Mesenchymal stem cell (in vitro differentiated cells and primary cell): ENCODE measurements at places on chromosomes 6 and 20.

- DNase-seq = no peak
These were observed 76.8 kb downstream of the THEMIS start for GRCh38 chr6:127824061-127824460.

GRCh38 chr20:1566701-1567100, 9.2 kb upstream of the SIRPD start:
- no peak for DNase-seq

DNA sequence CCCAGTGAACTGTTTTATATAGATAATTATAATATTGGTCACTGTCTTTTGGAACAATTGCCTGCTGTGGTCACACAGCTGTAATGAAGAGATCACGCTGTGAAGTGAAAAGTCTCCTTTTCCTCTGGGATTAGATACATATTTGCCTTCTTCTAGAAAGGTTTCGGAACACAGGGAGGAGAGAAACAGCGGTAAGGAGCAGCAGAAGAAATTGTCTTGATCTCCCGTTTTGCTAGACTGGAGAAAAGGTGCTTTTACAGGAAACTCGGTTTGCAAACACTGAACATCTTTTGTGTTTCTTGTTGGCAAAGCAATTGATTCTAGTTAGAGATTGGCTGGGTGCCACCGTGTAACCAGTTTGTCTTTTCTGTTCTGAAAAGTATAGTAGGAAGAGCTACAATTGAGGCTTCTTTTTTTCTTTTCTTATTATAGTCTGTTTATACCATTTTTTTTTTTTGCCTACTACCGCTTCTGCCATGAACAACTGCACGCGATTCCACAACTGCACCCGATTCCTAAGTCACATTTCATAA, 404.1 kb upstream of the ID4 start:
- DNase-seq = no peak

- no peak for DNase-seq
These were observed 116.3 kb downstream of the GMPR start for GRCh38 chr6:16354692-16355091.

DNA sequence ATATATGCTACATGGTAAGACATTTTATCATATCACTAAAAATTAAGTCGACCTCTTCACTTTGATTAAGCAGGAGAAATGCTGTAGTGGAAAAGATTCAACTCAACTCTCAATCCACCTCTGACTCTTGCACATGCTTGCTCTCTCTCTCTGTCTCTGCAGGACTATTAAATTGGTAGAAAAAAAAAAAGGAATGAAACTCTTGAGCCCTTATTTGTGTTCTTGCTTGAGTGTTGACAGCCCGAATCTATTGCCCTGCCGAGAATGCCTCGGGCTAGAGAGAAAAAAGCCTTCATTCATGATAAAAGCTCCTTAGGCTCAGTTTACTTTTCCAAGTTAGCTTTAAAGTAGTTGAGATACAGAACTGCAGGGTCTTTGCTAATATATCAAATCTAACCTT, 722.2 kb downstream of the PRKN start:
- DNase-seq = no peak

DNA sequence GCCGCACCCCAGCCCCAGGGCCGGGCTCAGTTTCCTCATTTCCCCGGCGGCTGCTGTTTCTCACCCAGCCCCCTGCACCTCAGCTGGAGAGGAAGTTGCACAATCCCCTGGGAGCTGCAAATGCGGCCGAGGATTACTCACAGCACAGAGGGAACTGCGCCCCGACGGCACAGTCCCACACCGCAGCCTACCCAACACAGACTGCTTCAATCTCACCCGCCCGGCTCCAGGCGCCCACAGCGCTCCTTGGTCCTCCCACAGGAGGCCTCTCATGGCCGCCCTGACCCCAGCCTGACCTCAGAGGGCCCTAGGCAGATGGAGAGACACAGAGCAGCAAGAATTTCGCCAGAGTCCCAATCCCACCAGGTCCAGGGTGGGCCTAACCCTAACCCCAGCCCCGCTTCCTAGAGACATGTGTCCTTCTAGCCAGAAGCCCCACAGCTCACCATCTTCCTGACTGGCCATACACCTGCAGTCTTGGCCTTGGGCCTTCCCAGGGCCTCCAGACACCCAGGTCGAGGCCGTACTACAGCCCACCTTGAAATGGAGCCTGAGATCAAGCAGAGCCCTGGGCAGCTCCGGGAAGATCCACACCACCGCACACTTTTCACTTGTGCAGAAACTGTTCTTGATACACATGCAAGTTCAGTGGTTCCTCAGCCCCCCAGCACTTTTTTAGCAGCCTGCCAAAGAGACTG, 11.7 kb downstream of the TFEB start:
- peak; percentile 94 for DNase-seq

- no peak for DNase-seq
These were observed 76.5 kb upstream of the TOP1 start for GRCh38 chr20:40952136-40952535.

GRCh38 chr6:155936551-155936950, 480.9 kb upstream of the NOX3 start:
- no peak for DNase-seq

DNA sequence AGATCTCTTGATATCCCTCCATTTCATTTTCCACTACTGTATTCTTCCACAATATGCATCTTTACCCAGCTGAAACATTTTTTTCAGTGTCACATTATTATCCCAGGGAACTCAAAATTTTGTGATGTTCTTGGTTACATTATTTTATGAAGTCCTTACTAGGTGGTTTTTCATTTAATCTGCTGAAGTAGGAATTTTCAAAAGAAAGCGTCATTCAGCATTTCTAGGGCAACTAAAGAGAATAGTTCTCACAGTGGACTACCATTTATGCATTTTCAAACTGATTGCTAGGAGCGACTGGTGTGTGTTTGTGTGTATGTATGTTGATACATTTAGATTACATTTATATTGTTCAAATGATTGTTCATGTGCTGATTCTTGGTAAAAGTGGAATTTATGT, 2.4 kb upstream of the TMEM30A start:
- DNase-seq = no peak

GRCh38 chr6:115843945-115844344, 216.7 kb downstream of the FRK start:
- DNase-seq = no peak

DNA sequence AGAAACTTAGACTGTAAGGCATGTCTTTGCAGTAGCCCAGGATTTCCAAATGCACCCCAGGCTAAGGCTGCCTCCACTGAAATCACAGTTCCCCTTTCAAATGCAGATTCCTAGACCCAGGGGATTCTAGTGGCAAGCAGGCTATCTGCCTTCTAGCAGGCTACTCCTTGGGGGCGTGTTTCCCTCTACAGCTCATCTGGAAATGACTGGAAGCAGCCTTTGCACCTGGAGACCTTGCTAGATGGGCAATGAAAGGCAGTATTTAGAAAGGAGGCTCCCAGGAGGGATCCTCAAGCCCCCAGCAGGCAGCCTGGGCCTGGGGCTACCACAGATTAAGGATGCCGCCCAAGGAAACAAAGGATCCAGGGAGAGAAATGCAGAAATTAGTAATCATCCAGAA, 26.0 kb upstream of the SYNDIG1 start:
- no peak for DNase-seq

- no peak for DNase-seq
These were observed 257.6 kb downstream of the HDGFL1 start for GRCh38 chr6:22826961-22827360.

GRCh38 chr6:38708496-38708895, 5.6 kb upstream of the GLO1 start:
- peak; percentile 26 for DNase-seq

GRCh38 chr20:13180986-13181889, 39.8 kb upstream of the ISM1 start:
- DNase-seq = no peak

DNA sequence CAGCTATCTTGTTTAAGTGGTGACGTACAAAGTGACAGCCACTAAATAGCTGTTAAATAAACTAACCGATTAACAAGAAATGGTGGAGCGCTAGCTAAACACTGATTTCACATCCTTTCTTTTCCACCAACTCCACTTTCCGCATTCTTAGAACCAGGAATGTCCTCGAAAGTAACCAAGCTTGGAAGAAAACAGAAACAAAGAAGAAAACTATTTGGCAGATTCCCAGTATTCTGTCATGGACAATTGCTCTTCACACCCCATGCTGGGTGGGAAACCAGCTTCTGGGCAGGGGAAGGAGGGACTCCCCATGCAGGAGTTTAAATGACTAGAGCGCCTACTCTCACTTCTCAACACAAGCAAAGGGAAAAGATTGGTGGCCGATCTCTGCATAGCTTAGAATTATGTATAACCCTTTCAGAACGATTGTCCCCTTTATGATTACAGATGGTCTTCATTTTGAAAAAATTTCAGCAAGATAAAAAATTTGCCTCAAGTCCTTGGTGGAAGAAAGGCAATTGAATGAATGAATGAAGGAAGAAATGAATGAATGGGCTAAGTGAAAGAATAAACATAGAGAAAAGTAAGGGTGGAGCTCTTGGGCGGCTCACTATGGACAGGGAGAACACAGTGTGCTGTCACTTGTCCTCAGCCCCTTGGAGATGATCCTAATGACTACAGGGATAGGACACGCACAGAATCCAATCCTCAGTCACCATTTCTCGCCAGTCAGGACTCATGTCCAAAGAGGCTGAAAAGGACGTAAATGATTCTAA, 148.7 kb upstream of the NEDD9 start:
- no peak for DNase-seq

DNA sequence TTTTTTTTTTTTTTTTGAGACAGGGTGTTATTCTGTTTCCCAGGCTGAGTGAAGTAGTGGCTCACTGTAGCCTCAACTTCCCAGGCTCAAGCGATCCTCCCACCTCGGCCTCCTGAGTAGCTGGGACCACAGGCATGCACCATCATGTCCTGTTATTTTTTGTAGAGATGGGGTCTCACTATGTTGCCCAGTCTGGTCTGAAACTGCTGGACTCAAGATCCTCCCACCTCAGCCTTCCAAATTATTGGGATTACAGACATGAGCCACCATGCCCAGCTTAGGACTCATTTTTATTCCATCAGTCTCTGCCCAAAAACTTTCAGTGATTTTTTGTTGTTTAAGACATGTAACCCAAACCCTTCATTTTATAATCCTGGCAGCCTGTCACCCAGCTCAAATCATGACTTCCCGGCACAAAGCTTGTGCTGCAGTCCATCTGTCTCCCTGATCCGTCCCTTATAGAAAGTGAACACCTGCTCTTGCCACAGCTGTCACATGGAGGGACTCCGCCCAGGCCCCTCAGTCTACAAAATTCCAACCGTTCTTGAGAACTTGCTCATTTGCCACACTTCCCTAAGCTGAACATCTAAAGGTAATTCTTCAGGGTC, 183.9 kb upstream of the JARID2 start:
- DNase-seq = no peak

DNA sequence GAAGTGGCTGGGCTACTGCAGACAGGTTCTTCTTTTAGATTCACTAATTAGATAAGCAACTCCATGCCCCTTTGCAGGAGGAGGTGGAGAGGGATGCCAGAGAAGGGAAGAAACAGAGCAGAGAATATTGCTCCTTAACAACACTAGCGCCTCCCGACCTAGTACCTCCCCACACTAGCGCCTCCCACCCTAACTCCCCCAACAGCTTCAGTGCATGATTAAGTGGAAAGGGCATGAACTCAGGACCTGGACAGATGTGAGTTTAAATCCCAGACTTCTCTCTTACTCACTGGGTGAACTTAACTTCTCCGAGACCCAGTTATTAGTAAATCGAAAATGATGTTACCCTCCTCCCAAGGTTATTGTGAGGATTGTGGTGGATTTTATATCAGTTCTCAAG, 25.7 kb downstream of the STX11 start:
- no peak for DNase-seq

DNA sequence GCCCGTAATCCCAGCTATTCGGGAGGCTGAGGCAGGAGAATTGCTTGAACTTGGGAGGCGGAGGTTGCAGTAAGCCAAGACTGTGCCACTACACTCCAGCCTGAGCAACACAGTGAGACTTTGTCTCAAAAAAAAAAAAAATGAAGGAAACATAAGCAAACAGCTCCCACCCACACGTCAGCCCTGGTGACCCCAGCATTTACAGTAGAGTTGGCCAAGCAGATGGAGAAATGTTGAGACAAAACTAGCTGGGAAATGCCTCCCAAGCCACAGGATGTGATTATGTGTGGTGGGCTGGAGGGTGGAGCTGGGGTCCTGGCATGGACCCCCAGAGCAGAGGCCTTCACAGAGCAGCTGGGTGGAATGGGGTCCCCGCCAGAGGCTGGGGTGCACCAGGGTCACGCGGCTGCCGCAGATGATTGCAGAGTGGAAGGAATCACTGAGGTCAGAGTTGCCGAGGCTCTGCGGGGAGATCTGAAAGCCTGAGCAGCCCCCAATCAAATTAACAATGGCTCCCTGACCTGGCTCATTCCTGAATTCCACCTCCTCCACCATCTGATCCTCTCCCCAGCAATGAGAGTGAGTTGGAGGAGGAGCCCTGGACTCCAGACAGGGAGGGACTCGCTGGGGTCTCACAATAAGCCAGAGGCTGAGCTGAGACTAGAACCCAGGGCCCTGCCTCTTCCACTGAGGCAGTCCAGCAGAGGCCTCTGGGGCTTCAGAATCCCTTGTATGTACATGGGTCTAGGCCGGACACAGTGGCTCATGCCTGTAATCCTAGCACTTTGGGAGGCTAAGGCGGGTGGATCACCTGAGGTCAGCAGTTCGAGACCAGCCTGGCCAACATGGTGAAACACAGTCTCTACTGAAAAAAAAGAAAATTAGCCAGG, 34.7 kb upstream of the TGM2 start:
- no peak for DNase-seq

DNA sequence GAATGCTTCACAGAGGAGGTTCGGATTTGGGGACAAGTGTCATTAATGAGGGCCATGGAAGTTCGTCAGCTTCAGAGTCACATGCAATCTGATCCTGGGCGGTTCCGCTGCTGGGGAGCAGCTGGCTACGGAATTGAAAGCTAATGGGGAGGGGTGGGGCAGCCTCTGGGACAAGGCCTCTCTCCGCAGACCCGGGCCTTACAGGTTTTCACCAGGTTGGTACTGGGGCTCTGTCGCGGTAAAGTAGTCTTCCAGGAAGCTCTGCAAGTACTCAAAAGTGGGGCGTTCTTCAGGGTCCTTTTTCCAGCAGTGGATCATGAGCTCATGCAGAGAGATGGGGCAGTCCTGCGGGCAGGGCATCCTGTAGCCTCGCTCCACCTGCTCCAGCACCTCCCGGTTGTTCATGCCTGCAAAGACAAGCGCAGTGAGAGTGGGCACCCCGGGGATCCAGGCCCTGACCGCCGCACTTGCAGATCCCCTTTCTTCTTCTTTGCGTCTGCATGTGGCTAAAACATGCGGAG, 55.9 kb upstream of the TRAF3IP2 start:
- DNase-seq = no peak

GRCh38 chr20:16018881-16019280, 554.4 kb downstream of the KIF16B start:
- DNase-seq = no peak

GRCh38 chr6:18530201-18530600, 143.1 kb downstream of the RNF144B start:
- no peak for DNase-seq

DNA sequence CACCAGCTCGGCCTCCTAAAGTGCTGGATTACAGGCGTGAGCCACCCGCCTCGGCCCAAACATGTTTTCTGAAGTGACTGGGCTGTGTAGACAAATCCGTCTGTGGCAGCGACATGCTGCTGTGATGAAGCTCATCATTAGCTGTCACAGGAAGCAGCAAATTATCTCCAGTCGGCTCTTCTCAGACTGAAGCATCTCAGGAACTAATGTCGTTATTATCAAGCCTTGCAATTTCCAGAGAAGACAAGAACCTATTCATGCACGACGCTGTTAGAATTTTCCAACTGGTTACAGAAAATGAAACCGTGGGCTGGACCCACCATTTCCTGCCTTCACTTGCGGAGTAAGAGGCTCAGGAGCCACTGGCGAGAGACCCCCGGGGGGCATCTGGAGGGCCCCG, 17.1 kb upstream of the NTSR1 start:
- no peak for DNase-seq

- no peak for DNase-seq
These were observed 13.1 kb upstream of the RAET1L start for GRCh38 chr6:150038202-150039062.
